Osteocyte (in vitro differentiated cells): ENCODE measurements at places on chromosomes 16 and 17. TPM values are rescaled to one million over a fixed set of nuclear protein-coding genes. Genes with fewer than 3 reads are reported as not detected.

- no peak for DNase-seq
Observed at GRCh38 chr16:66924527-66925321, 611 bp downstream of the RRAD start.

Gene CCL2
- total RNA-seq = 50.3 and 59.3 TPM in 2 replicates

Gene SLC35G6
- not detected in 2 replicates for total RNA-seq

GRCh38 chr16:75565640-75566039, 539 bp upstream of the GABARAPL2 start:
- DNase-seq = no peak

Gene CTDNEP1
- total RNA-seq = 145 and 151 TPM in 2 replicates
